ENCODE measurements at places on chromosomes 11 and 22.

DNA sequence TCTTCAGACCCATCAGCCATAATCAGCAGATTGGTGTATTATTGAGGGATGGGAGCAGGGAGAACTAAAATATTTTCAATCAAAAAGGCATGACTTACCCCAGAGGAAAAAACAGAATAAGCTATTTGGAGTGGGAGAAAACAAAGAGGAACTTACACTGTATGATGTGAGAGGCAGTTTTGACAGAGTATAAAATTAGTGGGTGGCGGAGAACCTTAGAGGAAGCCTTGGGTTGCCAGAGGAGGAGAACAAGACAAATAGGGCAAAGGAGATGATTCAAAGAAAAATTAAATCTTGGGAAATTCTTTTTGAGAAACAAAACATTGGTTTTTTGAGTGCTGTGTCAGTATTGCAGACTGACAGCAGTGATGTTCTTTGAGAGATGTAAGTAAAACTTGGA is 285.0 kb downstream of the C11orf87 start:
- no peak for DNase-seq

DNA sequence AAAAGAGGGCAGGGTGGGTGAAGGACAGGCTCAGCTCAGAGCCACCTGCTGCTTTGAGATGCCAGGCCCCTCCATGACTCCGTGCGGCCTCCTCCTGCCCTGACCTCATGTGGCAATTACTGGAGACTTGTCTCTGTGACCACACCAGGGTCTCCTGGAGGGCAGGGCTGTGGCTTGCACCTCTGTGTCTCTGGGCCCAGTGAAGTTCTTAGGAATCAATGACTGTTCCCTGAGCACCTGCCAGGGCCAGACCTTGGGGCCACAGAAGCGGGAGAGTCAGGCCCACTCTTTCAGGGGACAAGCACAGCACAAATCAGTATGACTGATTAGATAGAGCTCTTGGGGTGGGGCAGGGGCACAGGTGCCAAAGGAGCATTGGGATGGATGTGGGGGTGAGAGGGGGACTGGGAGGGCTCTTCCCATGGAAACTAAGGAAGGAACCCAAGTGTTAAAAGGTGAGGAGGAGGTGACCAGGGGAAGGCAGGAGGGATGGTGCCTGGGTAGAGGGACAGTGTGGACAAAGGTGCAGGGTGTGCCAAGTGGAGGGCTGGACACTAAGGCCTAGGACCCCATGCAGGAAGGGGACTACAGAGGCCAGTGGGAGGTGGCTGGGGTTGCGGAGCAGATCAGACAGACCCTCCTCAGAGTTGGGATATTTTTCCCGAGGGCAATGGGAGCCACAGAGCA is 77.3 kb upstream of the SHISAL1 start:
- no peak for DNase-seq

DNA sequence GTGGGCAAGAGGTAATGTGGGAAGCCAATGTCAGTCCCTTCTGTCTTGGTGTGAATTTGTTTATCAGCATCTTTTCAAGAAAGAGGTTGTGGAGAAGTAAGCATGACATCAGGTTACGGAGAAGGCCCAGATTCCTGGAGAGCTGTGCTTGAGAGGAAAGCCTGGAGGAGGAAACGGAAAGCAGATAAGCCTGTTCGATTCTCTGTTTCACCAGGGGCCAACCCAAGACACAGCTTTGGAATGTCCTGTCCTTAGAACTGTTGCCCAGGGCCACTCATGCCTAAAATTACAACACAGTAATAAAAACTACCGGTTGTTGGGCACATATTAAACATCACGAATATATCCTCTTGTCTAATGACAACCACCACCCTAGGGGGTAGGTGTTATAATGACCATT is 148.5 kb downstream of the NAV2 start:
- DNase-seq = no peak

GRCh38 chr11:25943777-25944661 is 387.9 kb upstream of the ANO3 start:
- DNase-seq = no peak

GRCh38 chr11:92750794-92751193 is 218.7 kb upstream of the MTNR1B start:
- DNase-seq = no peak

DNA sequence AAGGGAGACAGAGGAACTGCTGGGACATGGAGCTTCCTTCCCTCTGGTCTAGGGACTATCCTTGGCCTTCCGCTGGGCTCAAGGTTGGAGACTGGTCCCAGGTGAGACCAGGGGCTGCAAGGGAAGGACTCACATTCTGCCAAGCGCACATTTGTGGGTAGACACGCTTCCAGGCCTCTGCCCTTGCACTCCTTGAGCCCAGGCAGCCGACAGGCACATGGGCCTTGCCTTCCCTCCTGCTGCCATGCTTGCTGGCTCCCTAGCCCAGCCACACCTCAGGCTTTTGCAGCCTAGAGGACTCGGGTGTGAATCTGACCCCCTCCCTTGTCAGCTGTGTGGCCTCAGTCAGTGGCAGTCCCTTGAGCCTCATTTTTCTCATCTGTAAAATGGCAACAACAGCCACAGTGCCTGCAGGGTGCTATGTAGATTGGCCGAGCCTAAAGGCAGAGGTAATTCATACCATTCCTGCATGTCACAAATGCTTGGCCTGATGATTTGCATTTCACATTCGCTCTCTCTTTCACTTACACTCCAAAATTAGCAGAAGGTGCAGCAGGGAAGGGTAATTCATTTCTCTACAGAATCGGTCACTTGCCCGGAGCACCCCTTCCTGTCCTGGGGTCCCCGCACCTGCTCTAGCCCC is 57.6 kb upstream of the NECTIN1 start:
- no peak for DNase-seq

DNA sequence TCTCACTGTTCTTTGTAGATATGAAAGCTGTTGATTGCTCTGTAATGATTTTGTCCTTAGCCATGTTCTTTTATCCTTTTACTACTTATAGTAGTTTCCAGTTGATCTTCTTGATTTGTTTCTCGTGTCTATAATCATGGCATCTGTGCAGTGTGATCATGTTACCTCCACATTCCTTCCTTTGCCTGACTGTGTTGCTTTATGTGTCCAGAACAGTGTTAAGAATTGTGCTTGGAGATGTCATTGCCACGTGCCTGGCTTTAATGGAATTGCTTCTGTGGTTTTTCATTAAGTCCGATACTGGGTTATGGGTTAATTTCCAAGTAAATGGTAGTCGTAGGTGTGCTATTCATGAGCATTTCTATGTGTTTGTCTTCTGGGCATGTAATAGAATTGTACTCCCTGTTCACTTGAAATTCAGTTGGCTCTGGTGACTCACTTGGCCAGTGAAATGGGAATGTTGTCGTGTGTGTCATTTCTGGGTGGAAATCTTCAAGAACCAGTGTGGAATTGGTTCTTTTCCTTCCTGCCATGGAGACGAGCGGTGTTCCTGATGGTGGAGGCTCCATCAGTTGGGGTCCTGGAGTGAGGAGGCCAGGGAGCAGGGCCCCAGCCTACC is 6.8 kb downstream of the GTSE1 start:
- DNase-seq = no peak

GRCh38 chr11:11391169-11391568 is 38.1 kb upstream of the CSNK2A3 start:
- DNase-seq = no peak

DNA sequence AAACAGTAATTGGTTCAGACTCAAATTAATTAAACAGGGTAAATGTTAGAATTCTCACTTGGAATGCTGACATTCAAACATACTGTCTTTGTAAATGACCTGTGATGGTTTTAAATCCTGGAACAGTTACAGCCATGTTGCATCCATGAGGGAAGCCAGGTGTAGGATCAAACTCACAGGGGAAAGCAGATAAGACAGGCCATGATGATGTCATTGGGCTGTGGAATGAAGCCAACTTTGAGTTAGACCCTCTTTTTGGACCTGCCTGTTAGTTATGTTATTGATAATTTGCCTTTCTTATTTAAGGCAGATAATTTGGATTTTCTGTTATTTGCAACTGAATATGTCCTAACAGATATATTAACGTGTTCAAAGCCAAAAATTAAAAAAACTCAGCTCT is 39.3 kb upstream of the ABTB2 start:
- no peak for DNase-seq

- no peak for DNase-seq
Measured at GRCh38 chr11:15232496-15232895, 117.8 kb downstream of the INSC start.

GRCh38 chr11:30653606-30654005 is 67.5 kb upstream of the MPPED2 start:
- no peak for DNase-seq

DNA sequence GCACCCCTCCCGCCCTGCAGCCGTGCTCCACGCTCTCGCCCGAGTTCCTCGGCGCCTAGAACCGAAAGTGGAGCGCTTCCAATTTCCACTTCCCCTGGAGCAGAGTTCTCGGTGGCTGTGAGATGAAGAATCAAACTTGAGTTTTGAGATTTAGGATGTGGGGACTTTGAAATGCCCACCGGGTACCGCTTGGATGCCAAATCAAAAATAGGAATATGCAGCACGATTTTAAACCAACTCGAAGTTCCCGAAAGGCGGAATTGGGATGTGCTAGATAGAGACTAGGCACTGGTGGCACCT is 569 bp downstream of the POLA2 start:
- no peak for DNase-seq

DNA sequence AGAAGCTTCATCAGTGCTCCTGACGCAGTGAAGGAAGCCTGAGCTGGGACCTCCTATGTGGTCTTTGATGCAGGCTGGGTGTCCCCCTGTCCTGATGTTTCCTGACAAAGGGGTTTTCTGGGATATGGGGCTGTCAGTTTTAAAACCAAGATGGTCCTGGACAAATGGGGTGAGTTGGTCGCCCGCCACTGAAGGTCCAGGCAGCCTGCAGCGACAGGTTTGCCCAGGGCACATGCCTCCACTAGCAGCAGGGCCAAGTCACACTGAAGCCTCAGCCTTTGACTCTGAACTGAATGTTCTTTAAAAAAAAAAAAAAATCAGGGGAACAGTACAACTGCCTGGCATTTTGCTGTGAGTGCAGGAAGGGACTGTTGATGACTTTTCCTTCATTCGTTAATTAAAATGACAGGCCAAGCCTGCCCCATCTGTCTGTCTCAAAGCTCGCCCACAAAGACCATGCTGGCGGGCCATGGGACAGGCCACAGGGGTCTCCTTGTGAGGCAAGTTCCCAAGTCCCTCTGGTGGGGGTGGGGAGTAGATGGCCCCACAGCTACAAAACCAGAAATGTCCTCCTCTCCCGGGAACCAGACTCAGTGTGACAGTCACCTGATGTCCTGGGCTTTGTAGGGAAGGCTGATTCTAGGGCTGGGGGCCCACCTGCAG is 274.8 kb downstream of the CTTN start:
- DNase-seq = no peak

GRCh38 chr11:70813651-70814050 is 415.3 kb downstream of the CTTN start:
- no peak for DNase-seq

- DNase-seq = no peak
Measured at GRCh38 chr11:117144477-117145392, 648 bp downstream of the PAFAH1B2 start.

DNA sequence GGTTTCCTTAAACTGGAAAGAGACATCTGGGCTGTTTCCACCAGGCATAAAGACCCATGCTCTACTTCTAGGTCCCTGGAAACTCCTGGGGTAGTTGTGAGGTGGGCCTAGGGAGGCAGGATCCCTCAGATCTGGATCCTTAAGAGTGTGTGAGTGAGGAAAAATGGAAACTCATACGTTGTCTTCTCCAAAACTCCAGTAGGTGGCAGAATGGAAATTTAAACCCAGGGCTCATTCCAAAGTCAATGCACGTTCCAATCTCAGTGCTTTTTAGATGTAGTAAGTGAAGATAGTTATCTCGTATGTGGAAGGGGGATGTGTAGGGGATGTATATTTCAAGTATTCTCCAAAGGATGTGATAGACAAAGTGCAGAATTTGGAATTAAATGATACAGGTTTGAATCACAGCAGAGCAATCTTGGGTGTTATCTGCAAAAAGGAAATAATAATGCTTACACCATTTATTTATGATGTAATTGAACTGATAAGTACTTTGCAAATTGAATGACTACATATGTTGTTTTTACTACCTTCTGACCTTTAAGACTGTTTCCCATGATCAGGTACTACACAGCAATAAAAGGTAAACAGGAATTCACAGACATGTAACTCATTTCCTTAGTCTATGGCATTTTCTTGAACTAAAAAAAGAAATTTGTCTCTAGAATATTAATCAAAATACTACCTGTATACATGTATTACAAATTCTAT is 13.1 kb upstream of the MMP1 start:
- no peak for DNase-seq

- DNase-seq = no peak
Measured at GRCh38 chr22:43477966-43478365, 66.2 kb downstream of the MPPED1 start.

- no peak for DNase-seq
Measured at GRCh38 chr11:88292171-88292843, 45.2 kb downstream of the CTSC start.

- DNase-seq = no peak
Measured at GRCh38 chr11:134956450-134957210, 544.6 kb upstream of the B3GAT1 start.

GRCh38 chr11:2428322-2428795 is 16.0 kb downstream of the TRPM5 start:
- DNase-seq = peak; percentile 61

- no peak for DNase-seq
Measured at GRCh38 chr11:122659676-122660554, 4.4 kb downstream of the UBASH3B start.

DNA sequence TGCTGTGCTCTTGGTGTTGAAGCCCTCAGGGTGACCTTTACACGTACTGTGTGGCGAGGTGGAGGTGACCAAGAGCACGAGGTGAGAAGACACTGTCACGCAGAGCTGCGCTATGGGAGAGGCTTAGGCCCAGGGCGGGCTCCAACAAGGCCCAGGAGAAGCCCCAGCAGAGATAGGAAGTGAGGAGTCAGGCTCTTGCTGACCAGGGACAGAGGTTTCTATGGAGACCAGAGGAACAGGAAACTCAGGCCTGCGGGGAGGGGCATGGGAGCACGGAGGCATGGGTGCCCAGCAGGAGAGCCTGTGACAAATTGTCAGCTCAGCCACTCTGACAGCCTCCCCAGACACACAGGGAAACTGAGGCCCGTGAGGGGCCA is 15.8 kb downstream of the DGKZ start:
- DNase-seq = no peak

DNA sequence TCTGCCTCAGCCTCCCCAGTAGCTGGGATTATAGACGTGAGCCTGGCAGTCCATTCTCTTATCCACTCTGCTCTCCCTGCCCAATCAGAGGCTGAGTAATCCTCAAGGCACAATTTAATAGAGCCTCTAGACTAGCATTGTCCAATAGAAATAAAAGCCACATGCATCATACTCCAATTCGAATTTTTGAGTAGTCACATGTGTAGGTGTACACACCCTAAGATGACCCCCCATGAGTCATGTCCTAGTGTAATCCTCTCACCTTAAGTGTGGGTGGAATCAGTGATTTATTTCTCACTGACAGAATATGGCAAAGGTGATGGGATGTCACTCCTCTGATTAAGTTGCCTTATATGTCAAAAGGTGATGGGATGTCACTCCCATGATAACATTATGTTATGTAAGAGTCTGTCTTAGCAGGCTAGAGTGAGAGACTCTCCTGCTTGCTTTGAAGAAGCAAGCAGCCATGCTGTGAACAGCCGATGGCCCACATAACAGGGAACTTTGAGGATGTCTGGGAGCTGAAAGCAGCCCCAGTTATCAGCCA is 61.3 kb downstream of the MN1 start:
- no peak for DNase-seq

Data from T-cell (primary cell).